HT1080 (cell line): ENCODE measurements at places on chromosomes 11 and 22. TPM values are rescaled to one million over a fixed set of nuclear protein-coding genes. Genes with fewer than 3 reads are reported as not detected.

ZBTB16 gene
- not detected in 2 replicates for total RNA-seq

HORMAD2 gene
- not detected in 2 replicates for total RNA-seq

CELSR1 gene
- 14.9 and 17.9 TPM in 2 replicates for total RNA-seq

ISX gene
- not detected in 2 replicates for total RNA-seq

ADORA2A gene
- 1.5 and 2.3 TPM in 2 replicates for total RNA-seq

NLRP14 gene
- total RNA-seq, result not detected in 2 replicates

OR52N4 gene
- total RNA-seq, result not detected in 2 replicates

LMO1 gene
- total RNA-seq, result 0.18 and 0.30 TPM in 2 replicates

ARSA gene
- total RNA-seq, result 11.0 and 11.3 TPM in 2 replicates

TMEM191C gene
- total RNA-seq, result 1.1 and 2.7 TPM in 2 replicates

RRAS2 gene
- total RNA-seq, result 80.7 and 93.9 TPM in 2 replicates

MAP6 gene
- total RNA-seq, result 0.10 and 0.40 TPM in 2 replicates
